Muscle of leg (tissue), 16 donors: ENCODE measurements at places on chromosomes 11 and 22. TPM values are rescaled to one million over a fixed set of nuclear protein-coding genes. Genes with fewer than 3 reads are reported as not detected.

Gene FGF4
- polyA plus RNA-seq: 10.5 TPM

DNA sequence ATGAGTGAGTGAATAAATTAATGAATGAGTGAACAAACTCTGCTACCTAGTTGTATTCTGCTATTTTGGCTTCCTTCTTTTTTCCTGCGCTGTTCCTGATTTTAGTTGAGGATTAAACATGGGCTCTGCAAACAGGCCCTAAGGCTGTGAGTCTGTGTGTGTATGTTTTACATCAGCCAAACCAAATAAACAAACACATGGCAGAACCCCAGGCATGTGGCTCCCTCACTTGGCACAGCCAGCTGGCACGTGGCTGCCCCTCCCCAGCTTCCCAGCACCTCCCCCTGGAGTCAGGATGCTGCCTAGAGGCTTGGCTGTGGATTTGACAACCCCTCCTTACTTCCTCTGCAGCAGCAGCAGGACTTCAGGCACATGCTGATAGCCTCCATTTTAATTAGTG, 593.2 kb downstream of the INSC start:
- no peak overlapping the region for H3K27ac ChIP-seq
- H3K4me1 ChIP-seq: peaks cover 37% of the 10 kb centered on the region
- no peak overlapping the region for H3K4me3 ChIP-seq

Gene MUC2
- 1.2 TPM for polyA plus RNA-seq

GRCh38 chr11:115157247-115157646, 347.0 kb downstream of the CADM1 start:
- H3K4me1 ChIP-seq: no peaks in the 10 kb centered on the region
- no peaks in the 10 kb centered on the region for H3K36me3 ChIP-seq
- H3K4me3 ChIP-seq: no peak overlapping the region

- DNase-seq: no peak
- no peaks in the 10 kb centered on the region for H3K27me3 ChIP-seq
- H3K27ac ChIP-seq: no peak overlapping the region
- H3K36me3 ChIP-seq: no peaks in the 10 kb centered on the region
- no peaks in the 10 kb centered on the region for H3K4me1 ChIP-seq
- no peak overlapping the region for H3K4me3 ChIP-seq
Measured at GRCh38 chr11:4454021-4454420, 4.9 kb downstream of the OR52K2 start.

Gene TRIM6
- polyA plus RNA-seq: 3.4 TPM

Gene TMEM45B
- 0.23 TPM for polyA plus RNA-seq

Gene HIC2
- polyA plus RNA-seq: 6.2 TPM
